Stimulated activated CD8-positive, alpha-beta memory T cell treated with anti-CD3 and anti-CD28 coated beads, Interleukin-7, amount 100 ng/mL, for 1 hour (primary cell): ENCODE measurements at places on chromosomes 2 and 18.

DNA sequence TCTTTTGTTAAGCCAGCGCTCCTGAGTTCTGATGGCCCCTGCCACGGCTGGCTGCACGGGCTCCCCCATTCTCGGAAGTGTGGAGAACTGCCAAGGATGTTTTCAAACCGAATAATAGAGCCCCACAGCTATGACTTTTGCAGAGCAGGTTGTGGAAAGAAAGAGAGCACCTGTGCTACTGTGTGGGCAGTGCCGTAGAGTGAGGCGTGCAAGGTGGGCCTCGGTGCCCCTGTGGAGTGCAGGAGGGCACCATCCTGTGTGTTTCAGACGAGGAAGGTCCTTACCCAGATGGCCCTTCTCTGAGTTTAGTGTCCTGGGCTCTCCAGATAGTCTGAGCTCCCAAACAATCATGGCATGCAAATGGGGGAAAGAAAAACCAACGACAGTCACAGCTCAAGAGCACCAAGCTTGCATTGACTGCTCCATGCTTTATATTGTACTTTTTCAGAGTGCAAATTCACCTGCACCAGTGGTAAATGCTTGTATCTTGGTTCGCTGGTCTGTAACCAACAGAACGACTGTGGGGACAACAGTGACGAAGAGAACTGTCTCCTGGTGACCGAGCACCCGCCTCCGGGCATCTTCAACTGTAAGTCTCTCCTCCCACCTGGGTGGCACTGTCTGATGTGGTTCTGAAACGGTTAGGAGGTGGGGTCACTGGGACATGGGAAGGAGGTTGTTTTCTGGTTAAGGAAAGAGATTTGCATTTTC lies 219.4 kb downstream of the LDLRAD4 start:
- no peak for DNase-seq

- no peak for DNase-seq
Measured at GRCh38 chr18:35588995-35589394, 7.5 kb downstream of the GALNT1 start.

DNA sequence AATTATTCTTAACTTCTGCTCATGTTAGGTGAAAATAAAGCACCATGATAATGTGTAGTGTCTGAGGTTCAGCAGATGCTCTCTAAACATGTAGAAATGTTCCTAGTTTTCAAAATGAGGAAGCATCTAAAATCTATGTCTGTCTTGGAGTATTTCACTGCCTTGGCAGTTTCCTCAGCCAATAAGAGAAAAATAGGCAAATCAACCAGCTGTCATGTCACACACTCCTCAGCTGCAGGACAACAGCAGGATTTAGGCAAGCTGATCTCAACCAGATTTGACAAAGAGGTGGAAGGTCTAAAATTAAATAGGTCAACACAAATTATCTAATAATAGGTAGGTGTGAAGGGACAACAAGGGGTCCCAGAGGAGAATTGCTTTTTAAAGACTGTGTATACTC lies 164.1 kb upstream of the BOD1L2 start:
- no peak for DNase-seq

DNA sequence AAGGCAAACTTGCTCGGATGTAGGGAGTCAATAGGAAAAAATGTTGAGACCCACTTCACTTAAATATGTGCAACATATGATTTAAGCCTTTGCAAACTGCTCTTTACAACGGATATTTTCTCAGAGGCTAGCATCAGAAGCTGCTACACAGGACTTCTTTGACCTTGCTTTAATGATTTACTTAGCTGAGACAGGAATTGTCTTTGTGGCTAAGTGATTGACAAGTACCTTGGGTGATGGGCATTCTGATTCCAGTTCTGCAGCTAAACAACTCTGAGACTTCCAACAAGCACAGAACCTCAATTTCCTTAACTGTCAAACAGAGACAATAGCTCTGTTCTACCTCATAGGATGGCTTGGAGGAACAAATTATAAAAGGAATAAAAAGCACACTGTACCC lies 150.2 kb downstream of the NCKAP5 start:
- no peak for DNase-seq

- DNase-seq = no peak
Measured at GRCh38 chr2:197784956-197785941, at the start of gene BOLL. Gene BOLL, minus strand, starts transcription at chr2:197785319. Its CDS starts 3,469 bp downstream, at chr2:197781850.

GRCh38 chr2:190533175-190533967 lies 1.2 kb downstream of the NEMP2 start:
- no peak for DNase-seq

GRCh38 chr2:74333175-74333574 lies 10.0 kb downstream of the SLC4A5 start:
- no peak for DNase-seq

GRCh38 chr2:134216152-134216829 lies 37.6 kb upstream of the MGAT5 start:
- DNase-seq = no peak

DNA sequence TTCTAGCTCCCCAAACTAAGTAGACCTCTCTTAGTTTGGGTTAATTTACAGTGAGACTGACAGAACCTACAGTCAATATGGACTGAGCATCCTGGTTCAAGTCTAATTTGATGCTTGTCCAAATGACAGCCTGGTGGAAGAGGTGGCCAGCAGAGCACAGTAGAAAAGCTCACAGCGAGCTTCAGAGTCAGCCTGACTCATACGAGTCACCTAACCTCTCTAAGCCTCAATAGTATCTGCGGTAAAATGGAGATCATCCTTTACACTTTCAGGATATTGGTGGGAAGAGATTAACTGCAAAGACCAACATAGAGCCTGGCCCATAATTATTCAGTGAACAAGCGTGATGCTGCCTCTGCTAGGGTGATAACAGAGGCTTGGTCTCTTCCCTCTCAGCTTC lies 54.5 kb downstream of the DOCK10 start:
- no peak for DNase-seq

DNA sequence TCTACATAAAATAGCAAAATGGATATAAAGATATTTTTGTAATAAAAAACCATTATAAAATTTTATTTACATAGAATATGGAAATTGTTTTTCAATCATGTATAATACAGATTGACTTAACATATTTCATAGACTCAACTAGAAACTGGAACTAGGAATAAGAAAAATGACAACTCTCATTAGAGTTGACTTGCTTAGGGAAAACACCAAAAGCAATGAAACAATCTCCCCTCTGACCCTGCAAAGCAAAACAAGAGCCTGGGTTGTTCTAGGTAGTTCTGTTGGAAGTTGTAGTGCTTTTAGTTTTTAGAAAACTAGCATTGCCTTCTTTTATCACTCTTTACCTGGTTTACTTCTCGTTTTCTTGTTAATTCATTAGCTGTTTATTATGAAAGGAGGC lies 32.2 kb upstream of the MTIF2 start:
- DNase-seq = no peak

DNA sequence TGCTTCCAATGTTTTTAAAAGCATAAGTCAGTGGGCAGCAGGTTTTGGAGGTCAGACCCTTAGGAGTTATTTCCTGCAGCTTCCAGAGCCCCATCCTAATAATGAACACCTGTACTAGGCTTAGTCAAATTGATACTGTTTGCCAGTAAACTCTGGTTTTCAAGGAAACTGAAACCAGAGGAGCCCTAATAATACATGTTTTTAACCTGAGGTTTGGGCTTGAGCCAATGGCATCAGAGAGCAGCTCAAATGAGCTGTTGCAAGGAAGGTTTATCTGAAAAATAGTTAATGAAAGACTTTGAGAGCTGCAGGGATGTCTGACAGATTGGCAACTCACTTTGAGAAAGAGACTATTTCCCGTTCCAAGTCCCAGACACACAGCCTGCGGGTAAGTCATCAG lies 54.6 kb downstream of the DCC start:
- DNase-seq = no peak

- no peak for DNase-seq
Measured at GRCh38 chr18:61845197-61845596, 47.6 kb downstream of the RNF152 start.

DNA sequence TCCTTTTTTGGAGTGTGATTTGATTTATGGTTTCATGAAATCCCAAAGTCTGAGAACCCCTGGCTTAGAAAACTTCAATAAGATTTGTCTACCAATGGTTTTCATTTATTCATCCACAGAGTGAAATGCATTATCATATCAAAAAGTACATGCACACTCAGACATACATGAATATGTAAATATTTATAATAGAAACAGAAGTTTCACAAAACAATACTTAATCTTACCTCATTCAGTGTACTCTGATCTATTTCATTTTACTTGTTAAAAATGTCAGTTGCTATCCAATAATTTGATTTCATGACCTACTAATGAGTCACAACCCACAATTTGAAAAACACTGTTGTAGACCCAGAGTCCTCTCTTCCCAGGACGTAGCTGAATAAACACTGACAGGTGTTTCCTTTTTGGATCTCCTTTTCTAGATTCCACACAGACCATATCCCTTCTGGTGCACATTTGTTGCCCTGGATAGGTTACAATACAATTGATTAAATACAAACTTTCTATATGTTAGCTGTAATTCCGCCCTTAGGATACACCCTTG lies 10.4 kb upstream of the CAVIN2 start:
- DNase-seq = no peak

GRCh38 chr18:31578126-31578525 lies 13.6 kb upstream of the TTR start:
- DNase-seq = no peak

DNA sequence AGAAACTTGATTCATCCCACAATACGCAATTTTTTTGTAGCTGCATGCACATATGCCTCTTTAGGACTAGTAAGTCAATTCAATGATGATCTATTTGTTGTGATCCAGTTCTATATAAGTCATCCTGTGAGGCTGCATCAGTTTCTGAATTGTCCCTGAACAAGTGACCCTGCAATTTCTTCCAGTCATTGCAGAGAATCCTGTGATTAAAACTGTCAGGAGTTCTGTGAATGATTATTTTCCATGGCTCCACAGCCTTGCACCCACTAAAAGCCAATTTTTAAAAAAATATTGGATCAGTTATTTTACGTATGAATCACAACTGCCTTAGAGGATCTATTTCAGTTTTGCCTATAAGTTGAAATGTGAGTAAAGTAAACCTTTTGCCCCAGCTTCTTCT lies 1585.0 kb upstream of the ACVR2A start:
- DNase-seq = no peak

DNA sequence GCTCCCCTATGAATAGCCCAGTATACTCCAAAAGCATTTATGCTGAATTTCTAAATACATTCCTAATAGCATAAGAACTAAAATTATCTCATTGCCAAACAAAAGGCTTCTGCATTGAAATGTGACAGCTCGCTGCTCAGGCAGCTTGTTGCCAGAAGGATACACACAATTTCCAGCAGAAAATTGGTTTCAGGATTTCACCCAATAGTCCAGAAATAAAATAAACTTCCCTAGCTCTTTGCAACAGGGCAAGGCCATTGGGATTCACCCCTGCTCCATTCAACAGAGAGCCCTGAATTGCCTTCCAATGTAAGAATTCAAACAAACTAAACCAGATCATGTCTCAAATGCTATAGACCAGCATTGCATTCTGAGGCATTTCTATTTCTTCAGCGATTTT lies 70.7 kb downstream of the RBM43 start:
- no peak for DNase-seq

GRCh38 chr2:194491409-194492115 lies 1165.5 kb upstream of the SLC39A10 start:
- DNase-seq = no peak

- DNase-seq = no peak
Measured at GRCh38 chr2:30820381-30821055, 13.3 kb upstream of the CAPN13 start.

DNA sequence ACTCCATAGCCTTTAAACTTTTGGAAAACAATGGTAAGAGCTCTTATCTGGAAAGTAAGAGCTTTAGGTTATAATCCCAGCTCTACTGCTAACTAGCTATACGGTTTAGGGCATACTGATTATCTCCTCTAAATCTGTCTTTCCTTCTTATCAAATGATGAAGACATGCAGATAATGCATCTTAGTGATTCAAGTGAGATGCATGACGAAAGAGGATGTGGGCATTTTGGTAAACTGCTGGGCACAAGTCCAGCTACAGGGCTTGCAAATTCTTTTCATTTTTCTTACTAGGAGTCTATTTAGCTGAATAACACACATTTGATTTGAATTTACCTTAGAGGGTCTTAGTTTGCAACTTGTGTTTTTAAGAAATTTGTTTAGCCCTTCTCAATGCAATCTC lies 1604.8 kb upstream of the ZEB2 start:
- DNase-seq = no peak

DNA sequence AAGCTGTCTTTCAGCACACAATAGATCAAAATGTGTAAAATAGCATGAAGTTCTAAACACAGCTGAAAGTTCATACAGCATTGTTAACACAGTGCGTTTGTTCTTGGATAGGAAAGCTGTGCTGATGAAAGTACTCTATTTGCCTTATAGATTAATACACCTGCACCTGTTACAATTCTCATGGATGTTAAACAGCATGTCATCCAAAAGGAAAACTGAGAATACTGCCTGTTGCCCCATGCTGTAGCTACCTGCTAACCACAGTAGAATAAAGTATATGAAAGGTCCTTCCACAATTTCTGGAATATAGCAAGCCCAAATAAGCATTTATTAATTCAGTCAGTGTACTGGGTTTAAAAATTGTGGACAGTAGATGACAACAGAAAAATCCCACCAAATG lies 166.7 kb upstream of the DTNA start:
- DNase-seq = no peak

DNA sequence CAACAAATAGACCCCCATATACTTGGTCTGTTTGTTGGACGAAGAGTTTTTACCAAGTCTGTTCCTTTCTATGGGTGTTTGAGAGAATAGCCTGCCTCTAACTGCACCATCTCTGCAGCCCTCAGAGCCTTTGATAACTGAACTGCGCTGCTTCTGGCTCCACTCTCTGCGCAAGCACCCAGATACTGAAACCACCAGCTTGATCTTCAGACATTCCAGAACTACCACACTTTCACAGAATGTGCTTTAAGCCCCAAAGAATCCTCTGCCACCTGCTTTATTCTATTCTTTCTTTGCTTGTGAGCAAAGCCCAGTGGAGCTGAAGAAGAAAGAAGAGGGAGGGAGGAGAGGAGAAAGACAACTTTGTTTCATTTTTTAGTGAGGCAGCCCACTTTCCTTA lies 380.7 kb downstream of the BCL11A start:
- DNase-seq = no peak

DNA sequence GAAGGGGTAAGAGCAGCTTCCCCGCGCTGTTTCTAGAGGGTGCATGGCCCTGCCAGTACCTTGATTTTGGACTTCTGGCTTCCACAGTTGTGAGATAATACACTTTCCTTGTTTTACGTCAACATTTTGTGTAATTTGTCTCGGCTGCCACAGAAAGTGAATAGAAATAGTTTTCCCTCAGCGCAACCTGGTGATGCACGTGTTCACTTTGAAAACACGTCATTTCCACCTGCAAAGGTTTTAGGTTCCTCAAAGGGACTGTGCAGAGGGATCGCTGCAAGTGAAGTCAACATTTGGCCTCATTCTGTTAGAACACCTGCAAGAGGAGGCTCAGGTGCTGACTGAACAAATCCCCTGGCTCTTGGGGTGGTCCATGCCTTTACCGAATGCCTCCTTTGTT lies 71.7 kb downstream of the LONRF2 start:
- DNase-seq = no peak

GRCh38 chr2:20232837-20233207 lies 7.9 kb upstream of the SDC1 start:
- DNase-seq = no peak
